Hindlimb muscle (tissue), 1 donor: ENCODE measurements at places on chromosomes 6 and 20.
A peak's percentile ranks its signal among the peaks of the same experiment; 100 is the strongest.

- no peak for DNase-seq
Measured at GRCh38 chr20:3763671-3764601, 3.6 kb downstream of the ADISSP start.

DNA sequence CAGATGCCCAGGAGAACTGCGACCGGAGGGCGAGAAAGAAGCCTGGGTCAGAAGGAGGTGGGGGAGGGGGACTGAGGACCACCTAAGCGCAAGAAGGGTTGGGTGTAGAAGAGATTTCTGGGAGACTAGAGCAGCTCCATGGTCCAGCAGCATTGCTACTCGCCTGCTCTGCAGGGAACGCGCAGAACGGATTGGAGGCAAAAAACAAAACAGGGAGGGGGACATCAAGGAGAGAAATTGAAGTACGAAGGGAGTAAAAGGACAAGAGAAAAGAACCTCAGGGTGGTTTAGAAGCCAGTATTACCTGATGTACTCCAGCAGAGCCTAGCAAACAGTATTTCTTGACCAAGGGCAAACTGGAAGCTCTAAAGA is 537 bp upstream of the GABBR1 start:
- DNase-seq: peak; percentile 47

- no peak for DNase-seq
Measured at GRCh38 chr20:45934046-45934585, 367 bp upstream of the PCIF1 start.

DNA sequence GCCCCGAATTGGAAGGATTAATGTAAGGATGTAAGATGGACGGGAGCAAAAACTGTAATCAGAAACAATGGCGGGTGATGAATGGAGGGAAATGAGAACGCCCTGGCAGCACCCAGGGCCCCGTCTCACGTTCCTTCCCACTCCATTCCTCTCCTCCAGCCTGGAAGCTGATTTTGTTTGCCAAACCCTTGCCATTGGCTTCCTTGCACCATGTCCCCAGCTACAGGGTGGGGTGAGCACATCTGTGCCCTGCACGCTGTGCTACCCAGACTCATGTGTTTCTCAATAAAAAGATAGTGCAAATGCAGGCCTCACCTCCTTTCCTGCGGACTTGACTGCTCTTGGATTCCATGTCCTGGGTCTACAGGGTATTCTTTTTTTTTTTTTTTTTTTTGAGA is 26.7 kb downstream of the SCP2D1 start:
- DNase-seq: no peak

GRCh38 chr6:2378891-2379652 is 133.7 kb upstream of the GMDS start:
- DNase-seq: no peak

DNA sequence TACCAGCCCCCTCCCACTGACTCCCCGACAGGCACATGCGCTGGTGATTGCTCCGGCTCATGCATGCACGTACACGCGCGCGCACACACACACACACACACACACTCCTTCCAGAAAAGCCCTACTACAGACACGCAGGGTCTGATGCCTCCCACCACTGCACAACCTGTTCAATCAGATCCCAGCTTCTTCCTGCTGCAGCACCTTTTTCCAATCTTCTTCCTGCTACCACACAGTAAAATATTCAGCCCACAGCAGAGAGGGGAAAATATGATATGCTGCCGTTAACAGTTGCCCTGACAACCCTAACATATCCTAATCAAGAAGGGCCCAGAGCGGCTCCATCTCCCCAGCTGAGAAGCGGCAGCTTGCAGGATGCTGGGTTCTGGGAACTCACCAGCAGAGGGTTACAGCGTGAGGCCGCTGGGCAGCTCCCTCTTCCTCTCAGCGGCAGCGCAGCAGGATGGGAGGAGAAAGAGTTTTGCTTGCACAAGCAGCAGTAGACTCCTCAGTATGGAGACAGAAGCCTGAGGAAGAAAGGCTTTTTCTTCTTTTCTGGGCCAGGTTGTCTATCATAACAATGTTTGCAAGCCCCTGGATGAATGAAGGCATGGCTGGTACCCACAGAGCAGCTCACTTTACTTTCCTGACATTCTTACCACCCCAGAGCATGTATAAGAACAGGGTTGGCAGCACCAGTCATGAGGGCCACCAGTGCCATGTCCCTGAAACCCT is 23.9 kb downstream of the MAP7 start:
- DNase-seq: no peak

- no peak for DNase-seq
Measured at GRCh38 chr6:8335896-8336295, 99.4 kb downstream of the SLC35B3 start.

- DNase-seq: peak; percentile 32
Measured at GRCh38 chr20:51966296-51966971, 164.1 kb upstream of the SALL4 start.
